ENCODE measurements at places on chromosomes 7 and 10.

GRCh38 chr10:97538839-97539238 is 33.7 kb upstream of the ANKRD2 start:
- no peak for DNase-seq

- DNase-seq: no peak
Measured at GRCh38 chr10:127776816-127777215, 39.8 kb downstream of the FOXI2 start.

- DNase-seq: no peak
Measured at GRCh38 chr10:62056219-62056618, 154.7 kb downstream of the ARID5B start.

DNA sequence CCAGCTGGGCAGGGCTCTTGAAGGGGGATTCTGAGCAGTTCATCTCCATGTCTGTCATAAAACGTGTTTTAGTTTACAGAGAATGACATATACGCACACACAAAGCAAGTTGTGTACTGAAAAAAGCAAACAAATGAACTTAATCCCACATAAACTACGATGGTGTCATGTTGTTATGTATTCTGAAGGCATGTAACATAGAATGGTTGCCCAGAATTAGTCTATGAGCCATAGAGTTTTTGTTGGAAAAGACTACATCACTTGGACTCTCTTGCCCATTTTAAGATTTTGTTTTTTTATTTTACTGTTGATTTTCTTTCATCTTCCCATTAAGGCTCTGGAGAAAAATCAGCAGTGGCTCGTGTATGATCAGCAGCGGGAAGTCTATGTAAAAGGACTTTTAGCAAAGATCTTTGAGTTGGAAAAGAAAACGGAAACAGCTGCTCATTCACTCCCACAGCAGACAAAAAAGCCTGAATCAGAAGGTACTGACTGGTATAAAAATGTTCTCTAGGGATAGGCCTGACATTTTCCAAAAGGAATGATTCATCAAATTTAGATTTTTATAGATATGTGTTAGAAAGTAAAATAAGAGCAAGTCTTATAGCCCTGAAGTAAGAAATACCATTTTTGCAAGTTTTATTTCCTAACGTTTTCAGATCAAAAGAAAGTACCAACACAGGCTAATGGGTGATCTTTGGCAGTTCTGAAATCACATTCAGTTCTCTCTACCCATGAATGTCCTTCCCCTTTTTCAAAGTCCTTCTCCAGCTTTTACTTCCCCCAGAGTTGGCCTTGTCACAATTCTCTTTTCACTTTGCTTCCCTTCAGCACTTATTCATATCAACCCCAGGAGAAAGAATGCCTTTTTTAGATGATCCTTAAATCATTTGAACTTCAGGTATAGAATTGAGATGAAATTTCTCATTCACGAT is 18.9 kb downstream of the CEP55 start:
- no peak for DNase-seq

DNA sequence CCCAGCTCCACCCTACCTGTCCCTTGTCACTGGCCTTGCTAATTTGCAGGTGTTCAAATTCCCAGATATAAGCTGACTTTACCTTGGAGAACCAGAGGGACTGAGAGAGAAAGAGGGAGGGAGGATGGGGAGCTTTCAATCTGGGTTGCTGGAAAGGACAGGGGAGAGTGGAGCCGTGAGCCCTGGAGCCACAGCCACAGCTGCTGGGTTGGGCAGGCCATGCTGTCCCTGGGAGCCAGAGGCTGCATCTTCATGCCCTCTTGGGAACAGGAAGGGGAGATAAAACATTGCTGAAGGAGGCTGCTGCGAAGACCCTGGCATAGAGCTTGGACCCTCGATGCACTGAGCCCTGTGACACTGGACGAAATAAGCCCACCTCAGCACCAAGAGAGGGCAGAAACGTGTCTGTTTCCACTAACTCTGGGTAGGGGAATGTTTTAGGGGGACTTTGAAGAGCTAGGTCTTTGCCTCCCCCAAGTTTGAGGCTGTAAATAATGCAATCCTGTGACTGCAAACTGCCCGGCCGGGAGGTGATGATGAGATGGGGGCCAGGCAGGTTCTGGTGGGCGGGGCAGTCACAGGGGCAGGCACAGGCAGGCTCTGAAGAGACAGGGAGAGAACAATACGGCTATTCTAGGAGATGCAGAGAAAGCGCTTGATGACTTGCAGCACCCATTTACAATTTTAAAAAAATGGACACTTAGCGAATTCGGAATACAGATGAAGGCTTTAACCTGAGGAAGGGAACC is 5.8 kb upstream of the JAKMIP3 start:
- DNase-seq: no peak

DNA sequence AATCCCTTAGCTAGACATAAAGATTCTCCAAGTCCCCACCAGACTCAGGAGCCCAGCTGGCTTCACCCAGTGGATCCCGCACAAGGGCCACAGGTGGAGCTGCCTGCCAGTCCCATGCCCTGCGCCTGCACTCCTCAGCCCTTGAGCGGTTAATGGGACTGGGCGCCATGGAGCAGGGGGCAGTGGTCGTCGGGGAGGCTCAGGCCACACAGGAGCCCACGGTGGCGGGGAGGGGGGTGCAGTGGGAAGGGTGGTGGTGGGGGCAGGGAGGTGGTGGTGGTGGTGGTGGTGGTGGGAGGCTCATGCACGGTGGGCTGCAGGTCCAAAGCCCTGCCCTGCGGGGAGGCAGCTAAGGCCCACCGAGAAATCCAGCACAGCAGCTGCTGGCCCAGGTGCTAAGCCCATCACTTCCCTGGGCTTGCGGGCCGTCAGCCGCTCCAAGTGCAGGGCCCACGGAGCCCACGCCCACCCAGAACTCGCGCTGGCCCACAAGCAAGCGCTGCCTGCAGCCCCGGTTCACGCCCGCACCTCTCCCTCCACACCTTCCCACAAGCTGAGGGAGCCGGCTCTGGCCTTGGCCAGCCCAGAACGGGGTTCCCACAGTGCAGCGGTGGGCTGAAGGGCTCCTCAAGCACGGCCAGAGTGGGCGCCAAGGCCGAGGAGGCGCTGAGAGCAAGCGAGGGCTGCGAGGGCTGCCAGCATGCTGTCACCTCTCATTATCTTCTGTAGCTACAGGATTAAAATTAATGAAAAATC is 732.5 kb upstream of the POM121L12 start:
- no peak for DNase-seq

- no peak for DNase-seq
Measured at GRCh38 chr7:158301207-158301606, 286.4 kb downstream of the PTPRN2 start.

GRCh38 chr7:428387-428786 is 91.3 kb downstream of the PDGFA start:
- no peak for DNase-seq

- no peak for DNase-seq
Measured at GRCh38 chr7:29478226-29478625, 85.4 kb upstream of the PRR15 start.

DNA sequence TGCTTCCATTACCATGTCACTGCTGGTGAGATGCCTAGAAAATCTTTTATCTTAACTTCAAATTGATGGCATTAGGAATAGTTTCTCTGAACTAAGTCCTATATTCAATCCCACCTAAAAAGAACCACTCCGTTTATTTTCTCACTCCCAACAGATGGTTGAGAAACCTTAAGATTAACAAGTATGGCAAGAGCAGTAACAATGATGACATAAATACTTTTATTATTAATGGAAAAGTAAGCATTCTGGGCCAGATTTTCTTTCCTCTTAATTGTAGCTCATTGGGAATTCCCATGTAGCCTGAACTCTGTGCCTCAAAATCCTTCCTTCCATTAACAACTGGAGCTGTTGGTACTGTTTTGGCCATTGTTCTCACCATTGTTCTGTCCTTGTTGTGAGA is 21.1 kb upstream of the FAM13C start:
- no peak for DNase-seq

DNA sequence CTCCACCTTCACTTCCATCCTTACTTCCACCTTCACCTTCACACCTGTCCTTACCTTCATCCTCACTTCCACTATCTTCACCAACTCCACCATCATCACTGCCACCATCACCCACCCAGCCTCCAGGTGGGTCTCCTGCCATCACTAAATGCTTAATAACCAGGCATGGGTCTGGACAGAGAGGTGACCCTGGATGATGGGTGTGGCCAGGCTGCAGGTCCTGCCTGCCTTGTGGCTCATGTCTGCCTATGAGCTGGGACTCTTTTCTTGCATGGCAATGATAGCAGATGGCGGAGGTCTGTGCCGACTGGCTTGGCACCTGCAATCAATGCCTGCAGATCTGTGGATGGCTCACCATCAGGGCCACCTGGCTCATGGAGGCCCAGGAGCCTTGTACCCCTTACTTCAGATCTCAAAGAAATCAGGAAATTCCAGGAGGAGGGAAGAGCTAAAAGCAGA is 60.1 kb upstream of the ELN start:
- DNase-seq: no peak

- DNase-seq: no peak
Measured at GRCh38 chr7:96233528-96234154, 88.3 kb downstream of the SLC25A13 start.

GRCh38 chr7:133568544-133568943 is 315.7 kb downstream of the EXOC4 start:
- no peak for DNase-seq

DNA sequence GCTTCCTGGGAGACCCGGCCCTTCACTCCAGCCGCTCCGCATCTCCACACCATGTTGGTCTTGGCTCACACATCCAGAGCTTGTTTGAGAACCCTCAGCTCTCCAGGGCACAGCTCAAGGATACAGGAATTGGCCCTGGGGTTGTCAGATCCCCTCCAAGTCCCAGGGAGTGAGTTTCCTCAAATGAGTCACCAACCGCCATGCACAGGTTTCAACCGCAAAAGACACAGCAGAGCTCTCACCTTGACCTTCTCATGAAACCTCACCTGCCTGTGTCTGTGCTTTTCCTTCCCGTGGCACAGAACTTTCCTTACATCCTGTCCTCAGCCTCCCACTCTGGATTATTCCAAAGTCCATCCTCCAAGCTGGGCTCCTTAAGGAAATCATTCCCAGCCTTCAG is 20.6 kb downstream of the AZGP1 start:
- DNase-seq: no peak

GRCh38 chr10:33157103-33157502 is 177.4 kb downstream of the NRP1 start:
- DNase-seq: no peak

DNA sequence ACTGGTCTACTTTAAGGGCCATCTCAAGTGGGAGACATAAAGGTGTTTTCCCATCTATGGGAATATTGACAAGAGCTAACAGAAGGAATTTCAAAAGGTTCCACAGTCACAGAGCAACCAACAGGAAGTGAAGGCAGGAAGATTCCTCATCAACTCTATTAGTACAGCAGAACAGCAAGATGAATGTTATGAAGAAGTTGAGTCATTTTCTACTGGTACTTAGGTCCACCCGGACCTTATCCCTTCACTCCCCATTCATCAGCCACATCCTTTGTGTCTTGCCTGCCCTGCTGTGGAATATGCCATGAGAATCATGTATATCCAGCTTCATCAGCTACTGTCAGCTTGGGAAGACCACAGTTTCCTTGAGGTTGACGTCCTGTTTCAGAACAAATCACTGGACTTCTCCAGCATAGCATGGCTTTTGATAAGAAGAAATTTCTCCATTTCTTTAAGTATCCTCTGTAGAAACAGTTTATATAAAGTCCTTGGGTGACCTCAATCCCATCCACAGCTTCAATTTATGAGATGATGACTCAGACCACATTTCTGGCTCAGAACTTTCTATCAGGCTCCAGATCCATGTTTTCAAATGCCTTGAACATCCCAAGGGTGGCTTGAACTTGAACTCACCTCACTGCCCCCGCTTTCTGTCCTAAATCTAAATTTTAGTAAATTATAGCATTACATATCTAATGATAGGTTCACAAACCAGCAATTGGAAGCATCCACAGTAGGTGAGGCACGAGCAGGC is 84.9 kb upstream of the AGK start:
- no peak for DNase-seq

GRCh38 chr10:66717231-66717981 is 208.4 kb upstream of the LRRTM3 start:
- DNase-seq: no peak

GRCh38 chr10:2772135-2772534 is 295.2 kb upstream of the PFKP start:
- no peak for DNase-seq

DNA sequence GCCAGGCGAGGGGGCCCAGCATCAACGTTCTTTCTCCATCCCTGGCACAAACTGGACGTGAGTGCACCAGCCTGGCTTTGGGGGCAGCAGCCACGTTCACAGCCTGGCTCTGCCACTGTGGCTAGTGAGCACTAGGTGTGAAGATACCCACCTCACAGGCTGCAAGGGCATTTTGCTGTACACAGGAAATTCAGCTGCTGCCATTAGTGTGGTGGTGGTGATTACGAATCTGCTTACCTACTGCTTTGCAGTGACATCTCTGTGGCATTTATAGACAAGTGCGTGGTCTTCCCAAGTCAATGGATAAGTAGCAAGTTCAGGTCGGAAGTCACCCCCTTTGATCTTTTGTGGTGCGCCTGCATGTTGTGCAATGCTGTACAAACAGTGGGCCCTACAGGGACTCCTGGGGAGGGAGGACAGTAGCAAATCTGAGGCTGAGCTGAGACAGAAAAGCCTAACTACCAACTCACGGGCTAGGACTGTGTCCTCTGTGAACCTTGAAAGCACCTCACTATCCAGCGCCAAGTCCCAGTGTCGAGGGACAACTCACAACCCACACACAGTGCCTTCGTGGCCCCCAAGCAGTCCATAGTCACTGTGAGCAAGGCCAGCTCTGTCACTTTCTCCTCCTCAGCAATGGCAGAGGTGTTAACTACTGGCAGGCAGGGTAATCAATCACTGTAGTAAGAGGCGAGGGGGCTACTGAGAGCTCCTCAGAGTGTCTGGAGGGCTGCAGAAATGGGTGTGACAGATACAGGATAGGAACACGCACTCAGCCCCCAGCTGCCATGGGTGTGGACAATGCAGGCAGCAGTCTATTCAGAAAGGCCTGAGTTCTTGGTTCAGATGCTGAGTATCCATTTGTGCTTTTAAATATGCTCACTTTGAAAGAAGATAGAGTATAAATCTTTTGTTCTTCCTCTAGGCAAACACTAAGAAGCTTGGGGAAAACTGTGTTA is 17.0 kb upstream of the MMP21 start:
- no peak for DNase-seq

GRCh38 chr10:20100171-20100570 is 283.9 kb downstream of the PLXDC2 start:
- DNase-seq: no peak

DNA sequence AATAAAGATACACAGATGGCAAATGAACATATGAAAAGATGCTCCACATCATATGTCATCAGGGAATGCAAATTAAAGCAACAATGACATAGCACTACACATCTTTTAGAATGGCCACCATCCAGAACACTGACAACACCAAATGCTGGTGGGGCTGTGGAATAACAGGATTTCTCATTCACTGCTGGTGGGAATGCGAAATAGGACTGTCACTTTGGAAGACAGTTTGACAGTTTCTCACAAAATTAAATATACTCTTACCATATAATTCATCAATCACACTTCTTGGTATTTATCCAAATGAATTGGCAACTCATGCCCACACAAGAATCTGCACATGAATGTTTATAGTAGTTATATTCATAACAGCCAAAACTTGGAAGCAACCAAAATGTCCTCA is 68.2 kb downstream of the NPSR1 start:
- no peak for DNase-seq
